ENCODE measurements at places on chromosomes 6 and 20.
A peak's percentile ranks its signal among the peaks of the same experiment; 100 is the strongest.

GRCh38 chr20:13492001-13492481 is 146.7 kb downstream of the TASP1 start:
- no peak for DNase-seq

DNA sequence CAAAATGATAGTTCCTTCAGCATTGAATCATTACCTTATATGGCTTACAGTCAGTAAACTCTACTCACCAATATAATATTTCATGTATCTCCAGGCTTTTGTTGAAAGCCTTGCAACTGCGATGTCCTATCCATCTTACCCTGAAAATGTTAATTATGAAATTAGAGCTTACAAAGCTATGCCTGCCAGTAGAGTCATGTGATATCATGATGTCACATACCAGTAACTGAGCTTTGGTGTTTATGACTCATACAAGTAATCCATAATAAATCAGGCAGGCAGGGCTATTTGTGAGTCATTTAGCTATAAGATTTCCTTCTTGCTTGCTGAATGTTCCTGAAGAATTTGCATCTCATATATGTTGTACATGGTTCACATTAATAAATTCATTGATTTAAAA is 44.9 kb upstream of the FAM83B start:
- no peak for DNase-seq

DNA sequence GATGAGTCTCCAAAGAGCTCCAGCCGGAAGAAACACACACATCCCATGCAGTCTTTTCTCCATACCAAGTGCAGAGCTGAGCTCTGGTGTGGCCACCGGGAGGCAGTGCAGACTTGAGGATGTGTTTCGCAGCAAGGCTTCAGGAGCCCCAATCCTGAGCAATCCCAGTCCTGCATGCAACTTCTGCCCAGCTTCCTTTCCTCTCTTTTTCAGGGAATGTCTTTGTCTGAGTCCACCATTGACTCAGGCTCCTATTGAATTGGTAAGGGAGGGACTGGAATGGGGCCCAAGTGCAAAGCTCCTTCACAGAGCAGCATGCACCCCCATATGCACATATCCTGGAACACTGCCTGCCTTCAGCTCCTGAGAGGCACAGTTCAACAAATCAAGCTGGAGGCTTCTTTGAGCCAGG is 50.5 kb upstream of the ASIP start:
- peak; percentile 41 for DNase-seq

GRCh38 chr6:122715725-122716124 is 63.8 kb upstream of the FABP7 start:
- no peak for DNase-seq

- DNase-seq: no peak
These were observed 820 bp upstream of the TREML2 start for GRCh38 chr6:41201764-41202173.

GRCh38 chr6:162372106-162372505 is 355.5 kb downstream of the PRKN start:
- no peak for DNase-seq

- no peak for DNase-seq
These were observed 353.0 kb upstream of the RGS17 start for GRCh38 chr6:153484056-153484455.

GRCh38 chr6:126812651-126813050 is 305.8 kb upstream of the RSPO3 start:
- no peak for DNase-seq

GRCh38 chr6:97947841-97948240 is 664.8 kb upstream of the MMS22L start:
- no peak for DNase-seq

GRCh38 chr6:105839266-105839665 is 246.9 kb upstream of the PRDM1 start:
- no peak for DNase-seq

DNA sequence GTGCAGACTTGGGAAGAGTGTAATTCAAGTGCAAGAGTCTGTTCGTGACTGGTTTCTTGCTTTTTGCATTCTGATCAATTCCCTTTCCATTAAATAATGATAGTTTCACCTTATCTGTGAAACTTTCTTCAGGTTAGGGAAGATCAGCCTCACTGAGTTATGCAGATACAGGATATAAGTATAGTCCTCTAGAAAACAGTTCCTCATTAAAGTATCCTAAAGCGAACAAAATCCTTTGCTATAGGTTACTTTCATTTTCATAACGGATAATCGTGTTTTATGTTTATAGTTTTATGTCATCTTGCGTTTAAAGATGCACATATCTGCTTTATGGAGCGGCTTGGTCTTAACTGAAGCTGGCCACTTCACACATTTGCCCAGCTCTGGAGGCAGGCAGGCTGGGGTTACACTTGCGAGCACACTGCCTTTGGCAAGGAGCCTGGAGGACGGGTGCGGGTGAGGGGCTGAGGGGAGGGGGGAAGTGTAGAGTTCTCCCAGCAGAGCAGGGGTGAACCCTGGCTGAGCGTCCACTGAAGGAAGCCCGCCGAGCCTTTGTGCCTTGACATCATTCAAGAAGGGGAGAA is 123.5 kb upstream of the IFNGR1 start:
- no peak for DNase-seq

GRCh38 chr6:111812060-111813038 is 60.9 kb downstream of the FYN start:
- DNase-seq: no peak

DNA sequence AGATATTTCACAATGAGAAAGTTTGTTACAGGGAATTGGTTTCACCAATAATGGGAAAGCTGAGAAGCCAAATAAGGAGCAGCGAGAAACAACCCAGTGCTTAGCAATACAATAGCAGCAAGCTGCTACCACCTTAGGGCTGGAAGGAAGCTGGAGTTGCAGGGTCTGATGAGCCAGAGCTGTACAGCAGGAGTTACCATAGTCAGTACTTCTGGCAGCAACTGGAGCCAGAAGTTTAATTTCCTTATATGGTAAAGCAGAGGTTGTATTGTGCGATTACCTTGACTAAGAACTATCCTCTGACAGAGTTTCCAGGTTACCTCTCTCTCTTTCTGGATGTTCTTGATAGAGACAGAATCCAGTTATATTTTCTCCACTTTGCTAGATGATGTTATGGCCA is 137.1 kb upstream of the OLIG3 start:
- DNase-seq: no peak

- DNase-seq: no peak
These were observed 80.2 kb downstream of the SYNJ2 start for GRCh38 chr6:158061709-158062461.

DNA sequence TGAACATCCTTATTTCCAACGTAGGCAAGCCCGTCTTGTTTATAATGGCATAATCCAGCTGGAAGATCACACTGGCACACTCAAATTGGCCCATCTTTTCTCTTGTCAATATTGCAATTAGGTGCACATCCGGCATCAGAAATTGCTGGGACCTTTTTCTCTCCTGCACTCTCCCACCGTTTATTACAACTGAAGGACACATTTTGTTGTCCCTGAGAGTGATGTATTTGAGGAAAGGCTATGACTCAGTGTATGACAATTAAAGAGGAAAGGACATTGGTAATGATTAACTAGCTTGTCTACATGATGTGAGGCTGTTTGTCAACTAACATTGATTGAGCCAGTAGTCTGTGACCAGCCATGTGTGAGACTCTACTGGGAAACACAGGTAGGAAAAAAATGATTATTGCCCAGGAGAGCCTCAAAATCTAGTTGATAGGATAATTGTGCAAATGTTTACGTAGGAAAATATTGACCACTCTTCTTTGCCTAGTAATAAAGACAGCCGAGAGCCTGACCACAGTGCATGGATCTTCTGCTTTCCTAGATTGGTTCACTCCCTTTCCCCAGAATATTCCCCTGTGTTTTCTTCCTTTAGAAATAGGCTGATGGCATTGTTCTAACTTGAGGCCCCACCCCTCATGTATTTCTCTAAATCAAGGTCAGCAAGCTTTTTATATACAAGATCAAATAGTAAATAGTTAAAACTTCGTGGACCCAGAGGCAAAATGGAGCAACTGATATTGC is 230.0 kb upstream of the BTBD3 start:
- DNase-seq: peak; percentile 8

- no peak for DNase-seq
These were observed 4.9 kb downstream of the OLIG3 start for GRCh38 chr6:137489046-137490005.

- DNase-seq: no peak
These were observed 58.0 kb upstream of the ARHGAP18 start for GRCh38 chr6:129767776-129768485.

GRCh38 chr20:39876976-39877635 is 811.9 kb downstream of the MAFB start:
- DNase-seq: peak; percentile 43

- no peak for DNase-seq
These were observed 23.0 kb downstream of the USP49 start for GRCh38 chr6:41872147-41872546.

DNA sequence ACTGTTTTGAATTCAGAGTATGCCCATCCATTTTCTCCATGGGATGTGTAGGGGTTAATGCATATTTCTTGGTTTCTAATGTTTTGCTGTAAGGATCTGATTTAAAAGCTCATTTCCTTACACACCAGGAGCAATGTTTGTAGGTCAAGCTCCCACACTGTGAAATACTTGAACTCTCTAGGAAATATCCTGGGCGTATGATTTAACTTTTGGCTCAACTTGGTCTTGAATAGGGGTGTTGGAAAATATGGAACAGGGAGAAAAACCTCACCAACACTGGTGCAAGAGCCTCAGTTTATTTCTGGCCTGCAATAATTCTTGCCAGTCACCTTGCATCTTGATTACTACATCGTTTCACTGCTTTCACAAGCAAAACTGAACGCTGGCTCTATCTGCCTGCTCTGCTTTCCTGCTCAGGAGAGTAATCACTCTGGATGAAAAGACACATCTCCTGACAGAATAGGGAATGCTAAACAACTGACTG is 25.1 kb upstream of the RFPL4B start:
- no peak for DNase-seq

GRCh38 chr20:48202334-48203113 is 417.2 kb upstream of the SULF2 start:
- DNase-seq: no peak

- no peak for DNase-seq
These were observed 57.6 kb upstream of the SLC23A2 start for GRCh38 chr20:5058873-5059272.

GRCh38 chr6:143510991-143511891 is at the start of gene FUCA2:
FUCA2 (minus strand) TSS chr6:143511720; CDS start chr6:143511634, 86 bp downstream.
- peak; percentile 77 for DNase-seq

GRCh38 chr6:143097224-143097795 is 36.6 kb downstream of the AIG1 start:
- no peak for DNase-seq

- DNase-seq: no peak
These were observed at the start of gene PLN for GRCh38 chr6:118548136-118548535. PLN (plus strand) TSS chr6:118548296; CDS start chr6:118558922, 10,626 bp downstream.

- DNase-seq: no peak
These were observed 106.5 kb downstream of the MAFB start for GRCh38 chr20:40582531-40582930.

- DNase-seq: no peak
These were observed 77.1 kb downstream of the GFRA4 start for GRCh38 chr20:3586093-3586492.

Measured in NCI-H774 (cell line).